IMR-90 (cell line): ENCODE measurements at places on chromosomes 7 and 10. TPM values are rescaled to one million over a fixed set of nuclear protein-coding genes. Genes with fewer than 3 reads are reported as not detected.

- peaks cover 7% of the 10 kb centered on the region for H3K4me1 ChIP-seq
- peak; percentile 31 for DNase-seq
Observed at GRCh38 chr7:116198748-116199410, 11.5 kb upstream of the TES start.

Gene CCDC172
- total RNA-seq, result not detected in 2 replicates

Gene FAM25A
- total RNA-seq, result not detected in 2 replicates

Gene PDE6C
- total RNA-seq, result not detected in 2 replicates

DNA sequence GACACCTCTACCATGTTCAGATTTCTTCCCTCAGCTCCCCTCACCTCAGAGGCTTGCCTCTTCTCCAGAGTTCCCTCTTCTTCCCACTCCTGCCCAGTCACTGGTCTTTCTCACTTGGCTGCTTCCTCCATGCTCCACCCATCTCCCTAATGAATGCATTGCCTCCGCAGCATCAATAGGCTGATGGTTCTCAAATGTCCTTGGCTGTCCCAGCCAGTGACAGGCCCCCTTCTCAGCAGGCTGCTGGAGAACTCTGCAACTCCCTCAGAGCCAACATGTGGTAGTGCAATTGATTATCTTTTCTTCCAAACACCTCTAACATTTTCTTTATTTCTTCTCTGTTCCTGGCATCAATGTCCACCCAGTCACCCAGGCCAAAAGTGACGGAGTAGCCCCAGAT is 218.2 kb downstream of the RELN start:
- no peak overlapping the region for H3K4me3 ChIP-seq
- no peak for DNase-seq
- no peak overlapping the region for H3K27ac ChIP-seq

- no peaks in the 10 kb centered on the region for H3K4me1 ChIP-seq
- H3K27me3 ChIP-seq, result no peaks in the 10 kb centered on the region
- H3K27ac ChIP-seq, result no peak overlapping the region
- DNase-seq, result peak; percentile 48
Observed at GRCh38 chr7:147432079-147432478, 1158.5 kb upstream of the C7orf33 start.

DNA sequence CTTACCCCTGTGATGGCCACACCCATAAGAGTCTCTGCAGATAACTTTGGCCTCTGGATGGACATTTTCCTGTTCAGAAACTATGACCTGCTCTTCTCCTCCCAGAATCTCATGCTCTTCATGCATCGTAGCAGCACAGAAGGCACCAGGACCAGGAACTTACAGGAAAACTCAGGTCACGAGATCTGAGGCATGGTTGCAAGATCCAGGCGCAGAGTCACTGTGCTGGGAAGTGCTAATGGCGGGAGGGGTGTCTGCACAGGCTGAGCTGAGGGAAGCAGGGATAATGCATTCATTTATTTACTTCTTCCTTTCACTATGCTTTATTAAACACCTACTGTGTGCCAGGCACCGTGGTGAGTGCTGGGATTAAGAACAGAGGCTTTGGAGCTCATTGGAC is 48.2 kb upstream of the LOXL4 start:
- H3K4me1 ChIP-seq, result peaks cover 8% of the 10 kb centered on the region
- no peaks in the 10 kb centered on the region for H3K27me3 ChIP-seq
- peak overlapping the region; percentile 32; the same call in 1 of the 2 replicates for H3K27ac ChIP-seq
- H3K36me3 ChIP-seq, result no peaks in the 10 kb centered on the region
- no peak overlapping the region for H3K4me3 ChIP-seq
- no peak for DNase-seq

- no peak for DNase-seq
- H3K27me3 ChIP-seq, result no peaks in the 10 kb centered on the region
- no peaks in the 10 kb centered on the region for H3K4me1 ChIP-seq
- H3K27ac ChIP-seq, result no peak overlapping the region
- H3K36me3 ChIP-seq, result no peaks in the 10 kb centered on the region
Observed at GRCh38 chr10:104941662-104942061, 300.6 kb downstream of the SORCS3 start.

DNA sequence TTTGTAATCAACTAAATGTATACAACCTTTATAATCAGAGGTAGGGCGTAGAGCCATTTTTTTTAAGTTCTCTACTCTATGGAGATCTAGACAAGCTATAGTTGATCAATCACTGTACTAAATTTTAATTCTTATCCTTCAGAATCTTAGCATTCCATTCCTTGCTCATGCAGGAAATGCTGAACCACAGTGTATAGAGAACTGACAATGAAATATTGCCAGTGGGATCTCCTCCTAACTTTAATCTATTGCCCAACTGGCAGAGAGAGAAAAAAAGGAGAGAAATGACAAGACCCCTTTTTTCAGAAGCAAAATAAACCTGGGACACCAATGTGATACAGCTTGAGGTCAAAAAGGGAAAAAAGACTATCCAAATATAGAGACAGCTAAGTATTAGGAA is 26.4 kb upstream of the PPP3CB start:
- peaks cover 12% of the 10 kb centered on the region for H3K4me1 ChIP-seq
- H3K27ac ChIP-seq, result no peak overlapping the region
- DNase-seq, result peak; percentile 56
- H3K36me3 ChIP-seq, result no peaks in the 10 kb centered on the region

DNA sequence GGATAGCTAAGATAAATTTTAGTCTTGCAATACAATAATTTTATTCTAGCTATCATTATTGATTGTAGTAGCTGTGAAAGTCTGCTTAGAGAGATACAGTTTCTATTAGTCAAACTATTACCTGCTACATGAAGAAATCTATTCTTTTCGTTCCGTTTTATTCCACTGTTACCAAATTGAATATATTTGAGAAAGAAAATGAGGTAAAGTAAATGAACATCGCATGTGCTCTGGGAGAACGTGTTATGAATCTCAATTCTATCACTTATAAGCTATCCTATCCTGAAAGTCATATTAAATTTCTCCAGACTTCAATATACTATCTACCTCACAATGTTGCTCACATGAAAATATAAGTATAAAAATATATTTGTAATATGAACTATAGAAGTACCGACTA is 21.3 kb downstream of the GRM3 start:
- no peaks in the 10 kb centered on the region for H3K36me3 ChIP-seq
- H3K27me3 ChIP-seq, result no peaks in the 10 kb centered on the region
- no peak overlapping the region for H3K27ac ChIP-seq

Gene FGF8
- not detected in 2 replicates for total RNA-seq

GRCh38 chr7:104795086-104795485 is 218.9 kb upstream of the KMT2E start:
- no peak for DNase-seq
- no peak overlapping the region for H3K4me3 ChIP-seq
- no peaks in the 10 kb centered on the region for H3K36me3 ChIP-seq
- no peaks in the 10 kb centered on the region for H3K4me1 ChIP-seq
- no peak overlapping the region for H3K27ac ChIP-seq
- peaks cover 2% of the 10 kb centered on the region; the same call in 1 of the 2 replicates for H3K27me3 ChIP-seq

DNA sequence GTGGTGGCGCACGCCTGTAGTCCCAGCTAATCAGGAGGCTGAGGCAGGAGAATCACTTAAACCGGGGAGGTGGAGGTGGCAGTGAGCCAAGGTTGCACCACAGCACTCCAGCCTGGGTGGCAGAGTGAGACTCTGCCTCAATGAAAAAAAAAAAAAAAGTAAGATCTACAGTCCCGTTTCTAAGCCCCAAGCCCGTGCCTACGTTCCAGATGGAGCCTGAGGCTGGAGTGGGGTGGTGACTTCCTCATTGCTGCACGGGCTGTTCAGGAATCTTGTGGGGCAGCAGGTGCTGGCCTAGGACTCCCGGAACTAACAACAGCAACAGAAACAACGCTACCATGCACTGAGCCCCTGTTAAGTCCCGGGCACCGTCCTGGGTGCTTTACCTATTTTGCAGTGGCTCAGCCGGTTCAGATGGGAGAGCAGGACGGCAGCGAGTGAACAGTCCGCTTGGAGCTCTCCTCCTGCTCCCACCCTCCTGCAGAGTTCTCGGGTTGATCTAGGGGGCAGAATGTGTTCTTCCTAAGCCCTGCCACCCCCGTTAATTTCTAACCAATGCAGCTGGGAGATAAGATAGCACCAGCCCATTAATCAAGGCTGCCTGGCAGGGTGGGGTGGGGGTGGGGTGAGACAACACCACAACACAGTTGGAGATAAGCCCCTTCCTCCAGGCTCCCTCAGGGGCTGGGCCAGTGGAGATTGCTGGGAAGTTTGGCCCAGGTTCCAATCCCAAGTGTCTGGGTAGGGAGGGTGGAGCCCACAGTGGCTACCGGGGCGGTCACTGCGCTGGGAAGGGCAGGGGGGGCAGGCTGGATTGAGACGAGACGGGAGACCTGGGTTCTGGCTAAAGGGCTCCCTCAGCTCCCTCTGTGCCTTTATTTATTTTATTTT is 17.0 kb upstream of the SFRP5 start:
- no peak overlapping the region for H3K4me3 ChIP-seq
- no peak for DNase-seq
- H3K36me3 ChIP-seq, result no peaks in the 10 kb centered on the region
- H3K4me1 ChIP-seq, result no peaks in the 10 kb centered on the region
- no peak overlapping the region for H3K27ac ChIP-seq

Gene CDHR1
- total RNA-seq, result not detected in 2 replicates

Gene BLNK
- not detected in 2 replicates for total RNA-seq

- H3K4me1 ChIP-seq, result peaks cover 9% of the 10 kb centered on the region
- no peaks in the 10 kb centered on the region; the same call in 1 of the 2 replicates for H3K36me3 ChIP-seq
- no peaks in the 10 kb centered on the region for H3K27me3 ChIP-seq
- peak; percentile 74 for DNase-seq
Observed at GRCh38 chr10:63553031-63553430, 31.8 kb downstream of the REEP3 start.

Gene PRKG1
- total RNA-seq, result 18.3 and 22.5 TPM in 2 replicates

DNA sequence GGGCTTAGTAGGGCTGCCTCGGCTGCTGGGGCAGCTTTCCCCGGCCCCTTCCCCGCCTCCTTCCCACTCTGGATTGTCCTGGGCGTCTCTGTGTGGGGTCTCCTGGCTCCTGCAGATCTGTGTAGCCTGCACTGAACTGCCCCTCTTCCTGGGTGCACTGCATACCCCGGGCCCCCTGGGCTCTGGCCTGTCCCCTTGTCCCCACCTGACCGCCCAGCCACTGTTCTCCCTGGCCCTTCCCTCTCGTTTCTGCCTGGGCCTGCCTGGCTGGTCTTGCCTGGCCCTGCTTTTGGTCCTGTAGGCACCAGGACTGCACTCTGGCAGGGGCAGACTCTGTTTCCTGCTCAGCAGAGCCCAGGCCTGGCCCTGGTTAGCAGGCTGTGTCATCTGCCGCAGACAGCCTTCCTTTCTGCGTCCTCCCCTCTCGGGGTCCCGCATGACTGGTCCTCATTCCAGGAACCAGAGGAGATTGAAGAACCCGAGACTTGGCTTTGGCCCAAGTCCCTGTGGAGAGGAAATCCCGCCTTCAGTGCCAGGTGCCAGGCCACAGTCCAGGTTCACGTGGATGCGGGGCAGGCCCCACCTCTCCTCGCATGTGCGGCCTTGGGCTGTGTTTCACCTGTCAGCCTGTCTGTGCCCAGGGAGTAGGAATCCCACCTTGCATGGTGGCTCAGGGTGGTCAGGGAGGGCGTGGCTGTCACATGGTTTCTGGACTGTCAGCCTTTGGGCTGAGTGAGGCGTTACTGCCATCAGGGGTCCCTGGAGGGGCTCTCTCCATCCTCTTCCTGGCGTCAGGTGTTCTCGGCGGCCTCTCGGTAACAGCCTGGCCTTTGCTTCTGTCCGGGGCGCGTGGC is 9.2 kb downstream of the INPP5A start:
- DNase-seq, result no peak
- H3K4me3 ChIP-seq, result no peak overlapping the region
- H3K27ac ChIP-seq, result no peak overlapping the region
- H3K36me3 ChIP-seq, result no peaks in the 10 kb centered on the region
- H3K4me1 ChIP-seq, result no peaks in the 10 kb centered on the region

DNA sequence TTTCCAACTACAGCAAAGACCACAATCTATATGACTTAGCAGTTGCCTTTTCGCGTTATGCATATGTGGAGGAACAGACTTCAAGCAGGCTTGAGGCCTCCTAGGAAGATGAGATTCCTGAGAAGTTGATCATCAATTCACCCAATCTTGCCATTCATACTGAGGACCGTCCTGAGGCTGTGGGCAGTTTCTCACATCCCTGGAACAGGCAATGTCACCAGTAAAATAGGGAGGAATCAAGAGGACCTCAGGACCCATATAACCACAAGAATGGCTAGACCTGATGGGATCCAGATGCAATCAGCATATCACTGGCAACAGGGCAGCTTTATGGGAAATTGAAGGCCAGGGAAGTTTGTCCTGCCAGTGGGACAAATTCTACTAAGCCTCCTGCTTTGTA is 17.3 kb downstream of the KDM7A start:
- H3K4me1 ChIP-seq, result no peaks in the 10 kb centered on the region
- no peaks in the 10 kb centered on the region for H3K27me3 ChIP-seq
- H3K27ac ChIP-seq, result no peak overlapping the region
- no peak overlapping the region for H3K4me3 ChIP-seq
- no peaks in the 10 kb centered on the region for H3K36me3 ChIP-seq
- DNase-seq, result peak; percentile 38

Gene FAM131B
- total RNA-seq, result 2.5 and 3.4 TPM in 2 replicates

Gene H2BK1
- total RNA-seq, result not detected in 2 replicates

DNA sequence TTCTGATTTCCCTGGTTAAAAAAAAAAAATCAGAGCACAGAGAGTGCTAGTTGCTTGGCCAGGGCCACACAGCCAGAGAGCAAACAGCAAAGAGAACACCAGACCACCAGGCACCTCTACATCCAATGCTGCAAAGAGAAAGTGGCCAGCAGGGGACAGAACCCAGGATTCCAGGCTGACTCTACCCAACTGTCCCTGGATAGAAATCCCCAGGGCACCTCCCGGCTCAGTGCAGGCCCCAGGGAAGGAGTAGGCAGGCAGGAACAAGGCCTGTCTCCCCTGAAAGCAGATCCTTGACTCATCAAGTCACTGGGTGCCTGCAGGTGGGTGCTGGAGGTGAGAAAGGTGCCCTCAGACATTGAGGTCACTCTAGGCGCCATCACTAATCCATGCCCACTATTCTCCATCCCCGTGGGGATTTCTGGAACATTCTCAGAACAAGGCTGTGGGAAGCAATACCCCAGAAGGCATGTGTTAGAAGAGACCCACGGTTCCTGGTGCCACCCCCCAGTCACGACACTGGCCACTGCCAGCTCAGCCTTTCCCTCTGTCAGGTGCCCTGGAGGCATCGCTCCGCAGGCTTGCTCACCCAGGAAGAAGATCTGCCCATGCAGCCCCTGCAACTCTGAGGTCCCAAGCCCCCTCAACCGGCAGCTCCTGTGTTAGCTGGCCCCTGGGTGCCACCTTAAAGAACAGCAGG is 154.8 kb downstream of the GRID1 start:
- DNase-seq, result no peak
- no peaks in the 10 kb centered on the region for H3K27me3 ChIP-seq
- H3K36me3 ChIP-seq, result no peaks in the 10 kb centered on the region
- no peak overlapping the region for H3K27ac ChIP-seq
- no peaks in the 10 kb centered on the region for H3K4me1 ChIP-seq

DNA sequence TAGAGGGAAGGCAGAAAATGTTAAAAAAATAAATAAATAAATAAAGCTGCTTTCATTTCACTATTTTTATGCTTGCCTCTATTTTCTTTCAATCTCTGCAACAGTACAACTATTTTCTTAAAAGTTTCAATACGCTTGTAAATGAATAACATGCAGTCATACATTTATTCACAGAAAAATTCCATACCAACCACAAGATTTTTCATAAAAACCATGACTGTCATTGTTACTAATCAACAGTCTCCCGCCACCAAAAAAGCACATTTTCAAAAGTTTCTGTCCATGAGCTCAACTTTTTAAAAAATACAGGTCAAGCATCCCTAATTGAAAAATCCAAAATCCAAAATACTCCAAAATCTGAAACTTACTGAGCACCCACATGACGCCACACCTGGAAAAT is 5.3 kb downstream of the PARD3 start:
- no peak overlapping the region for H3K27ac ChIP-seq
- H3K4me3 ChIP-seq, result no peak overlapping the region
- no peaks in the 10 kb centered on the region for H3K27me3 ChIP-seq
- H3K36me3 ChIP-seq, result no peaks in the 10 kb centered on the region
